ENCODE measurements at places on chromosomes 11 and 22. TPM values are rescaled to one million over a fixed set of nuclear protein-coding genes. Genes with fewer than 3 reads are reported as not detected.

- H3K27me3 ChIP-seq, result no peaks in the 10 kb centered on the region
- peak overlapping the region; percentile 97 for H3K27ac ChIP-seq
- H3K4me1 ChIP-seq, result no peaks in the 10 kb centered on the region
- H3K4me3 ChIP-seq, result peak overlapping the region; percentile 97
- H3K36me3 ChIP-seq, result no peaks in the 10 kb centered on the region
These were observed 667 bp downstream of the RAB6A start for GRCh38 chr11:73760135-73760678.

GRCh38 chr11:78450866-78451265 is 33.2 kb upstream of the GAB2 start:
- H3K4me3 ChIP-seq, result no peak overlapping the region
- H3K27ac ChIP-seq, result no peak overlapping the region
- no peaks in the 10 kb centered on the region for H3K36me3 ChIP-seq

GRCh38 chr22:33747576-33748180 is 172.6 kb downstream of the LARGE1 start:
- H3K27ac ChIP-seq, result peak overlapping the region; percentile 13
- H3K27me3 ChIP-seq, result no peaks in the 10 kb centered on the region
- DNase-seq, result peak; percentile 52
- no peaks in the 10 kb centered on the region for H3K36me3 ChIP-seq

DNA sequence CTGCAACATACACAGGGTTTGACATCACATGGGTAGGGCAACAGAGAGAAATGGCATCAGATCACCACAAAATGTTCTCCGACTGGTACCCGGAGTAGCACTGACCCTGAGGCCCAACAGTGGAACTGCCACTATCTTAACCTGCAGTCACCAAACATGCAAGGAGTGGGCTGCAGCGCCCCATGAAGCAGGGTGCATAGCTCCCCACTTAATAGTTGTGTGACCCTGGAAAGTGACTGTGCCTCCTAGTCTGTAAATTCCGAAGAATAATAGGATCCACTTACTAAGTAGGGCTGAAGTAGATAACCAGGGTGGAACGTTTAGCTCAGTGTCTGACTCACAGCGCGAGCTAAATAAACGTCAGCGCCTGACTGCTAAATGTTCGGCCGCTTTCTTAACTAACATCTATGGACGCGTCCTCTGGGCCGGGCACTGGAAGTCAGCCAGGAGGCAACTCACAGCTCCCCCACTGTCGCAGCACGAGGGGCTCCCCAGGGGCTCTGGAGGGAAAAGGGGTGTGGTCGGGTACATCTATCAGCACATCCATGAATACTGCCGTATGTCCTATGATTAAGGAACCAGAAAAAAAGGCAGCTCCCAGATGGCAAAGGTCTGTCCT is 777 bp downstream of the LTO1 start:
- H3K4me1 ChIP-seq, result peaks cover 6% of the 10 kb centered on the region
- peaks cover 18% of the 10 kb centered on the region for H3K36me3 ChIP-seq
- DNase-seq, result peak; percentile 47

GRCh38 chr11:1235306-1235900 is 12.5 kb downstream of the MUC5B start:
- DNase-seq, result no peak
- H3K4me1 ChIP-seq, result no peaks in the 10 kb centered on the region
- no peaks in the 10 kb centered on the region for H3K27me3 ChIP-seq
- H3K4me3 ChIP-seq, result no peak overlapping the region
- H3K36me3 ChIP-seq, result no peaks in the 10 kb centered on the region

DNA sequence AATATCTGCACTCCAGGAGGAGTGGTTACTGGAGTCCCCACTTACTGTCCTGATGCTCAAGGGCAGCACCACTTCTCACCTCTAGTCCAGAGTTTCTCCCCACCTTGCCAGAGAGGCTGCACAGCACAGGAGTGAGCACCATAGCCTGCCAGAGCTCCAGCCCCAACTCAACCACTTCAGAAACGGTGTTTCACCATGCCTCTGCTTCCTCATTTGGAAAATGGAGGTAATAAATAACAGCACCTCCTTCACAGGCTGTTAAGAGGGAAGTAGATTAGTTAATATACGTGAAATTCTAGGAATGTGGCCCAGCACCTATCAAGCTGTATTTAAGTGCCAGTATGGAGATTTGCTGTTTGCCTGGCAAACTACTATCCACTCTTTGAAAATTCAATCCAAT is 63.0 kb downstream of the GALNT18 start:
- no peaks in the 10 kb centered on the region for H3K36me3 ChIP-seq
- H3K27me3 ChIP-seq, result no peaks in the 10 kb centered on the region
- no peaks in the 10 kb centered on the region for H3K4me1 ChIP-seq
- DNase-seq, result no peak
- no peak overlapping the region for H3K4me3 ChIP-seq

DNA sequence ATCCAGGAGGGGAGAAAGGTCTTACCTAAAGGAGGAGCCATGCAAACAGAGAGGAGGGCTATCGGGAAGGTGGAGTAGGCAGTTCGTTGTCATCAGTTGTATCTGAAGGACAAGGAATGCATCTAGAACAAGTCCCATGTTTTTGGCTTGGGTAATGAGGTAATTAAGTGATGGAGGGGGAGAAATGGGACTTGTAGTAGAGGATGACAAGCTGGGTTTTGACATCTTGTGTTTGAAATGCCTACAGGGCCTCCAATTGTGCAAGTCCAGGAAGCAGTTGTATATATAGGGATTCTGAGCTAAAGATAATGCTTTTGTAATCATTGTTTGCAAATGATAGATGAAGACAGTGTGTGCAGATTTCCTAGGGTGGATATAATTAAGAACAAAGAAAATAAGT is 622.8 kb downstream of the NTM start:
- no peak overlapping the region for H3K27ac ChIP-seq
- H3K4me3 ChIP-seq, result no peak overlapping the region
- no peaks in the 10 kb centered on the region for H3K36me3 ChIP-seq
- no peak for DNase-seq

GRCh38 chr22:31577711-31578110 is 81.4 kb downstream of the SFI1 start:
- H3K27ac ChIP-seq, result no peak overlapping the region
- H3K4me3 ChIP-seq, result no peak overlapping the region
- H3K4me1 ChIP-seq, result no peaks in the 10 kb centered on the region
- H3K36me3 ChIP-seq, result peaks cover 18% of the 10 kb centered on the region
- no peaks in the 10 kb centered on the region for H3K27me3 ChIP-seq
- DNase-seq, result no peak

Gene ESAM
- 15.0 TPM for polyA plus RNA-seq

Gene UNC93B1
- polyA plus RNA-seq, result 20.1 TPM

- H3K36me3 ChIP-seq, result no peaks in the 10 kb centered on the region
- peak; percentile 33 for DNase-seq
- H3K27me3 ChIP-seq, result no peaks in the 10 kb centered on the region
- H3K4me1 ChIP-seq, result peaks cover 6% of the 10 kb centered on the region
- no peak overlapping the region for H3K27ac ChIP-seq
- no peak overlapping the region for H3K4me3 ChIP-seq
These were observed 64.1 kb upstream of the WNT11 start for GRCh38 chr11:76270389-76270788.

GRCh38 chr22:44098966-44099530 is 74.9 kb downstream of the PARVB start:
- no peak for DNase-seq
- no peaks in the 10 kb centered on the region for H3K4me1 ChIP-seq
- no peak overlapping the region for H3K4me3 ChIP-seq
- no peak overlapping the region for H3K27ac ChIP-seq
- H3K36me3 ChIP-seq, result no peaks in the 10 kb centered on the region

Gene CHRM4
- polyA plus RNA-seq, result 7.1 TPM

GRCh38 chr11:78426845-78427244 is 9.2 kb upstream of the GAB2 start:
- no peaks in the 10 kb centered on the region for H3K36me3 ChIP-seq
- H3K4me1 ChIP-seq, result peaks cover under 1% of the 10 kb centered on the region
- DNase-seq, result no peak
- no peaks in the 10 kb centered on the region for H3K27me3 ChIP-seq
- H3K4me3 ChIP-seq, result no peak overlapping the region
- H3K27ac ChIP-seq, result no peak overlapping the region

Gene VSIG2
- 5.0 TPM for polyA plus RNA-seq

Gene GRIA4
- polyA plus RNA-seq, result 7.3 TPM

DNA sequence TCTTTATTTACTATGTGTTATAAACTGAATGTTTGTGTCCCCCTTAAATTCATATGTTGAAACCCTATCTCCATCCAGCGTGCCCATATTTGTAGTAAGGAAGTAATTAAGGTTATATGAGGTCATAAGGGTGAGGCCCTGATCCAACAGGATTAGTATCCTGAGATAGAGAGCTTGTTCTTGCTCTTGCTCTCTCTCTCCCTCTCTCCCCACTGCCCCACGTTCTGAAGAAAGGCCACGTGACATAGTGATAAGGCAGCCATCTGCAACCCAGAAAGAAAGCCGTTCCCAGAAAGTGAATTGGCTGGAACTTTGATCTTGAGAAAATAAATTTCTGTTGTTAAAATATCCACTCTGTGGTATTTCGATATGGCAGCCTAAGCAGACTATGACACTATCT is 212.5 kb downstream of the SWAP70 start:
- no peak for DNase-seq
- no peaks in the 10 kb centered on the region for H3K27me3 ChIP-seq
- no peaks in the 10 kb centered on the region for H3K36me3 ChIP-seq
- H3K4me3 ChIP-seq, result no peak overlapping the region

Gene OR52A1
- polyA plus RNA-seq, result not detected

GRCh38 chr11:118042796-118043195 is 34.1 kb upstream of the TMPRSS4 start:
- no peak overlapping the region for H3K4me3 ChIP-seq
- H3K27me3 ChIP-seq, result peaks cover 2% of the 10 kb centered on the region
- H3K36me3 ChIP-seq, result no peaks in the 10 kb centered on the region
- no peaks in the 10 kb centered on the region for H3K4me1 ChIP-seq
- no peak overlapping the region for H3K27ac ChIP-seq

Gene TTLL12
- polyA plus RNA-seq, result 29.0 TPM

DNA sequence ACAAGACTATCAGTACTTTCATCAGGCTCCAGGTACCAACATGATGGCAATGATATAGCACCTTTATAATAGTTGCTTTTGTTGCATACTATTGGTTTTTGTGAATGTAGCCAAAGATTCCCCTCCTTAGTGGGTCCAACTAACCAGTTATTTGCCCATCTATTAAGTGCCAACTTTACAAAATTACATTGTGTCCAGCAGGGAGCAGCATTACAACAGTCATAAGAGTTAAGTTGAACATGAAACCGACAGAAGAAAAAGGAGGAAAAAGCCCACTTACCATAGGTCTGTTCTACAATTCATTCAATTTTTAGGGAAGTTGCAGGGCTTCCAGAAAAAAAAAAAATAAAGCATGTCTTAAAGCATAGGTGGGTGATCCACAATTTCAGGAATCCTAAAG is 21.6 kb downstream of the IMMP1L start:
- peak; percentile 11 for DNase-seq
- no peaks in the 10 kb centered on the region for H3K4me1 ChIP-seq
- no peaks in the 10 kb centered on the region for H3K36me3 ChIP-seq
- no peak overlapping the region for H3K27ac ChIP-seq

DNA sequence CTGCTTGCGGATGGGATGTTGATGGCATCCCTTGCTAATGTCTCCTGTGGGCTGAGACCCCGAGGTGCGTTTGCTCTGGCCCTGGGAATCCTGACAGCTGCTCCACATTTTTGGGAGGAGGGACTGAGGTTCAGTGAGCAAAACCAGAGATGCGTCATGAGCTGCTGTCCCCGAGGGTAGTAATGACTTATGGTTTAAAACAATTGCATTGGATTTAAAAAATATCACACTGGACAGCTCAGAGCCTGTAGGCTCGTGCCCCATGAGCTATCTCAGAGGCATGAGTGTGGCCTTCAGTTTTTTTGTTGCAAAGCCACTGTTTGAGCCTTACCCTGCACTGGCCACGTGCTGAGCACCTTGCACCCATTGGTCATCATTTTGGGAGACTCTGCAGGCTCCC is 20.9 kb upstream of the PARVG start:
- H3K27me3 ChIP-seq, result no peaks in the 10 kb centered on the region
- H3K4me3 ChIP-seq, result no peak overlapping the region
- no peak for DNase-seq
- H3K4me1 ChIP-seq, result no peaks in the 10 kb centered on the region

- no peaks in the 10 kb centered on the region for H3K4me1 ChIP-seq
- H3K27me3 ChIP-seq, result no peaks in the 10 kb centered on the region
- peaks cover 75% of the 10 kb centered on the region for H3K36me3 ChIP-seq
- no peak for DNase-seq
These were observed 27.5 kb upstream of the KRTAP5-7 start for GRCh38 chr11:71499546-71499945.

DNA sequence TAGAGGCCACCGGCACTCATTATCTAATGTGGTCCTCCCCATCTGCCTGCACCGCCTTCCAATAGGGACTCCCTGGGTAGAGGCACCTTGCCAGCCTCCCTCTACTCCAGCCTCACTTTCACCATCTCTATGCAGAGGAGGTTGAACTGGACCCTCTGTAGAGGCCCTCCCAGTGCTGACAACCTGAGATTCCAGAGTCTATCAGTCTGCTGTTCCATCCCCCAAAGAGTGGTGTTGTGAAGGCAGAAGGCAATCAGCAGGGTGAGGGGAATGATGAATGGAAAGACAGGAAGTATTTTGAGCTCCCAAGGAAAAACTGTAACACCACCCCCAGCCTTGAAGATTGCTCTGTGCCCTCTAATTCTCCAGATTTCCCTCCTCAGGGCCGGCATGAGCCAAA is 77.9 kb downstream of the THAP12 start:
- DNase-seq, result no peak
- no peaks in the 10 kb centered on the region for H3K36me3 ChIP-seq
- peaks cover under 1% of the 10 kb centered on the region for H3K4me1 ChIP-seq
- H3K4me3 ChIP-seq, result no peak overlapping the region

Gene CCDC116
- 0.28 TPM for polyA plus RNA-seq

GRCh38 chr22:40487663-40488249 is 117.4 kb downstream of the SGSM3 start:
- no peaks in the 10 kb centered on the region for H3K27me3 ChIP-seq
- peaks cover 2% of the 10 kb centered on the region for H3K4me1 ChIP-seq
- no peak overlapping the region for H3K27ac ChIP-seq
- no peak overlapping the region for H3K4me3 ChIP-seq
- no peaks in the 10 kb centered on the region for H3K36me3 ChIP-seq

DNA sequence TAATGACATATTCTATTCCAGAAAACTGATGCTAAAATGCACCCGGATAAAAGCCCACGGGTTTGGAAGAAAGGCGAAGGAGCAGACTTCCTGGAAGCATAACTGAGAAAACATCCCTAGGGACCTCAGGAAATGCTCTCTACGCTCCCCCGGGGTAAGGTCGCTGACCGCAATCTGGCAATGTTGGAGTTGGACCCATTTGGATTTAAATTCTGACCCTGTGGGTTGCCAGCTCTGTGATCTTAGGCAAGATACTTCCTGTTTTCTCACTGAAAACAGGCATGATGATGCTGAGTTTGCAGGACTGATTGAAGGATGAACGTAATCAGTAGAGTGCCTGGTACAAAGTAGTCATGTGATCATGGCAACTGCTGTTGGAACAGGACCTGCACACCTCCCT is 1054.0 kb downstream of the NTM start:
- no peak overlapping the region for H3K27ac ChIP-seq
- no peaks in the 10 kb centered on the region for H3K4me1 ChIP-seq
- DNase-seq, result no peak
- H3K4me3 ChIP-seq, result no peak overlapping the region
- no peaks in the 10 kb centered on the region for H3K36me3 ChIP-seq
- no peaks in the 10 kb centered on the region for H3K27me3 ChIP-seq

- H3K4me1 ChIP-seq, result peaks cover 76% of the 10 kb centered on the region
- H3K27me3 ChIP-seq, result no peaks in the 10 kb centered on the region
- no peak overlapping the region for H3K27ac ChIP-seq
- no peak overlapping the region for H3K4me3 ChIP-seq
These were observed 8.0 kb downstream of the TOLLIP start for GRCh38 chr11:1301220-1302000.

Gene MEI1
- 4.4 TPM for polyA plus RNA-seq

Gene POU2AF2
- polyA plus RNA-seq, result 0.49 TPM

Gene C22orf42
- polyA plus RNA-seq, result 0.21 TPM

Gene DEUP1
- 0.43 TPM for polyA plus RNA-seq

All from large intestine (tissue), 12 donors.